ENCODE measurements at places on chromosomes 1 and 21. TPM values are rescaled to one million over a fixed set of nuclear protein-coding genes. Genes with fewer than 3 reads are reported as not detected.

ATP1A4 gene
- not detected for total RNA-seq

HSD3B2 gene
- total RNA-seq: not detected

TSPEAR gene
- total RNA-seq: not detected

GRHL3 gene
- not detected for total RNA-seq

OR6N1 gene
- not detected for total RNA-seq

CLEC20A gene
- not detected for total RNA-seq

ANXA9 gene
- total RNA-seq: not detected

Measured in CD4-positive, alpha-beta T cell (primary cell).